ENCODE measurements at places on chromosomes 13 and 19. TPM values are rescaled to one million over a fixed set of nuclear protein-coding genes. Genes with fewer than 3 reads are reported as not detected.

SPACA4 gene
- total RNA-seq, result not detected

- H3K36me3 ChIP-seq, result no peaks in the 10 kb centered on the region
- H3K27ac ChIP-seq, result no peak overlapping the region
- H3K4me3 ChIP-seq, result no peak overlapping the region
- no peaks in the 10 kb centered on the region for H3K4me1 ChIP-seq
Observed at GRCh38 chr19:16893686-16893989, 4.8 kb downstream of the F2RL3 start.

DNA sequence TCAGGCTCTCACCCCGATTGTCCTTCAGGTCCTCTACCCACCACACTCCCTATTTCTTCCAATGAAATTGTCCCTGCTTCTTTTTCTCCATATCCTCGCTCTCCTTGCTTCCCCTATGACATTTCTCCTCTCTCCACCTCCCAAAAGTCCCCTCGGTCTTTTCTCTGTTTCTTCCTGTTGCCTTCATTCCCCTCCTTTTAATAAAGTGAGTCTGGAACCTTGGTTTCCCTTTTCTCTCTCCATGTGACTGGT, 676 bp upstream of the ZNF574 start:
- peaks cover 19% of the 10 kb centered on the region for H3K36me3 ChIP-seq
- DNase-seq, result no peak
- H3K4me1 ChIP-seq, result peaks cover 9% of the 10 kb centered on the region
- peak overlapping the region; percentile 75 for H3K4me3 ChIP-seq
- H3K27ac ChIP-seq, result peak overlapping the region; percentile 92
- peaks cover 9% of the 10 kb centered on the region for H3K27me3 ChIP-seq

DNA sequence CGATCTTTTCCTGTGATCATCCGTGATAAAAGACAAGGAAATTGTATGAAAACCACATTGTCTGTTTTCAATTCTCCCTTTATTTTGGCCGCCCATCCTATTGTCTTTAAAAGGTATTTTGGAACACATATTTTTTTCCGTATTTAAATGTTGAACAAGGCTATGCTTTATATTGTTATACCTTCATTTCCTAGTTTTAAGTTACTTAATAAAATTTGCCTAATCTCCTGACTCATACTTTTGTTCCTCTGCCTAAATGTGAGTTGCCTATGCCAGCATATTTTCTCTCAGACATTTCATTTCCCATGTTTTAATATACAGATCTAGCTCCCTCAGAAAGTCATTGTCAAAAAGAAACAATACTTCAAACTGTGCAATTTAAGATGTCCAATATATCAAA, 104.2 kb downstream of the SLITRK6 start:
- no peak overlapping the region for H3K27ac ChIP-seq
- DNase-seq, result no peak
- H3K36me3 ChIP-seq, result no peaks in the 10 kb centered on the region
- H3K4me3 ChIP-seq, result no peak overlapping the region
- peaks cover 3% of the 10 kb centered on the region for H3K4me1 ChIP-seq

- peaks cover 10% of the 10 kb centered on the region for H3K4me1 ChIP-seq
- H3K4me3 ChIP-seq, result no peak overlapping the region
- H3K27ac ChIP-seq, result no peak overlapping the region
- peaks cover 91% of the 10 kb centered on the region for H3K36me3 ChIP-seq
- DNase-seq, result no peak
Observed at GRCh38 chr19:38840583-38840968, 9.0 kb upstream of the ECH1 start.

- peak; percentile 21 for DNase-seq
- H3K4me1 ChIP-seq, result peaks cover 6% of the 10 kb centered on the region
- H3K36me3 ChIP-seq, result no peaks in the 10 kb centered on the region
- H3K27ac ChIP-seq, result no peak overlapping the region
- H3K27me3 ChIP-seq, result peaks cover 2% of the 10 kb centered on the region
- no peak overlapping the region for H3K4me3 ChIP-seq
Observed at GRCh38 chr19:8638078-8638619, 7.7 kb downstream of the NFILZ start.

All from IMR-90 (cell line).